ENCODE measurements at places on chromosomes 2 and 18.

GRCh38 chr2:10317646-10318045 is 14.9 kb downstream of the HPCAL1 start:
- no peak for DNase-seq

DNA sequence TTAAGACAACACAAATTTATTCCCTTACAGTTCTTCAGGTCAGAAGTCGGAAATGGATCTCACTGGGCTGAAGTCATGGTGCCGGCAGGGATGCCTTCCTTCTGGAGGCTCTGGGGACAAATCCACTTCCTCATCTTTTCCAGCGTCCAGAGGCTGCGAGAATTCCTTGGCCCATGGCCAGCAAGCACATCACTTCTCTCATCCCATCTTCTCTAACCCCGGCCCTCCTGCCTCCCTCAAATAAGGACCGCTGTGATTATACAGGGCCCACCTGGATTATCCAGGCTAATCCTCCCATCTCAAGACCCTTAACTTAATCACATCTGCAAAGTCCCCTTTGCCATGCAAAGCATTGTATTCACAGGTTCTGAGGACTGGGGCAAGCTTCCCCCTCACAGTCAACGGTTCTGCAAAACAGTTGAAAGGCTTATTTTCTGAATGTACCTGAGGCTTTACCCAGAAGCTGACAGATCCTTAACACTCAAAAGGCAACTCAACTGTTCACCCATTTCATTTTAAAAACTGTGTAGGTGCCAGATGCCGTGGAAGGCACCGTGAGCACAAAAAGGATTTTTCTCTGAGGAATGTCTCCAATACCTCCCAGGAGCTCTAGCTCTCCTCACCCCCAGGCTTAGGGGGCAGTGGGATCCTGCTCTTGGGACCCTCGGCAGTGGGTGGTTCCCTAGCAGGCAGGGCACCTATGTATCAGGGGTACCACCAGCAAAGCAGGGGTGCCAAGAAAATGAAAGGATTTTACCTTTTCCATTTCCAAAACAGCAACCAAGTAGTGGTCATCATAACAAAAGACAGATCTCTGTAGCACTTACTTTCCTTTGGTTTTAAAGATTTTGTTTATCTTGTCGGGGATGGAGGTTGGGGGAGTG is 84.0 kb downstream of the KCTD1 start:
- no peak for DNase-seq

GRCh38 chr18:42480441-42480840 is 525.4 kb downstream of the PIK3C3 start:
- no peak for DNase-seq

- DNase-seq = no peak
These were observed 52.4 kb downstream of the TNS1 start for GRCh38 chr2:217950401-217950871.

DNA sequence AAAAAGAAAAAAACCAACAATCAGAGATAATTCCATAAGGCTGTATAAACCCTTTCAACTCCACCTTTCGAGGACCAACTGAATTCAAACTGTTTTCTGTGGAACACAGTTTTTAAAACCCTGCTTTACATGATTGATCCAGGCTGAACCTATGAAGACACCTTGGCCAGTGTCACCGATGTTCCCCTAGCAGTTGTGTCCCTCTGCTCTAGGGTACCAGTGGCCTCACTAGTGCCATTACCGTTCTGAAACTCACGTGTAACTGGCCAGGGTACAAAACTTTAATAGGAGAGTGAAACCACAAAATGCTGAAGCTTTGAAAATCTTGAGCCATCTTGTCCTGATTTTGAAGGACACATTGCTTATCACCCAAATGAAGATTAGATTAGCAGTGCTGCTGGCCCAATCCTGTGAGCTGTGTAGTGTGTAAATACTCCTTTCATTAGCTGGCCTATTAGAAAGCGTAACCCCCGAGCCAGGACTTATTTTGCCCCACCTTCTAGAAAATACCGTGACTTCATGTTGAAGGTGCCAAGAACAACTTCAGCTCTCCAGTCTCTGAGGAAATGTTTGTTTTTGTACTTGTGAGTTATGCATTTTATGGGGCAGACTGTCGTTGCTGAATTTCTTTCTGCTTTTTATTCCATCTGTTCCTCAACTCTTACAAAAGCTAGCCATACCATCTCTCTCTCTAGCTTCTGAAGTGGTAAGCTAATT is 147.8 kb upstream of the MAP3K20 start:
- no peak for DNase-seq

DNA sequence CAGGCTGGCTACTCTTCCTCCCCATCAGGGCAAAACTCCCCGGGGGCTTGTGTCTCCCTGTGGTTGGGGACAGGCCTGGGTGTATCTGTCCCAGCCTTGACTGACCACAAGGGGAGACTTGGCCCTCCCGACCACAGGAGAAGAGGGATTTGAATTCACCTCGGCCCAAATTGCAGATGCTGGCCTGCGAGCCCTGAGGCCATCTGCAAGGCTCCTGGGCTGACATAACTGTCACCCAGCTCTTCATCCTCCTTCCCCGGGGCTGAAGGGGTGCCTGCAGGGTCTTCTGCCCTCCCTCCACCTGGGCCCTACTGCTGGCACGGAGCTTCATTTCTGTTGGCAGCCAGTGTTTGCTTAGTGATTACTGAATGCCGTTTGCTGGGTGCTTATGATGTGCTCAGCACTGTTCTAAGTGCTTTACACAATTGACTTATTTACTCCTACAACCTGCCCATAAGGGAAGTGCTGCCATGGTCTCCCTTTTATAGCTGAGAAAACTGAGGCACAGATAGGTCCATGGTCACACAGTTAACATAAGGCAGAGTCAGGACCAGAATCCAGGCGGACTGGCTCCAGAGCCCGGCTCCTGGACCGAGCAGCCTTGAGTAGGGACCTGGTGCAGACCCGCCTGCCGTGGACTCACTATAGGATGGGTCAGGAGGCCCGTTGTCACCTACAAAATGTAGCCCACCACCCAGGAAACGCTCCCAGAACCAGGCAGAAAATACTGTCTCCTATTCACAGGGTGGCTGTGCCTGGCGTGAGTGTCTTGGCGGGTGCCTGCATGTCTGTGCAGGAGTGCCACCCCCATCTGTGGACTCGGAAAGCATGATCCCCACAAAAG is 18.9 kb downstream of the STEAP3 start:
- DNase-seq = no peak

DNA sequence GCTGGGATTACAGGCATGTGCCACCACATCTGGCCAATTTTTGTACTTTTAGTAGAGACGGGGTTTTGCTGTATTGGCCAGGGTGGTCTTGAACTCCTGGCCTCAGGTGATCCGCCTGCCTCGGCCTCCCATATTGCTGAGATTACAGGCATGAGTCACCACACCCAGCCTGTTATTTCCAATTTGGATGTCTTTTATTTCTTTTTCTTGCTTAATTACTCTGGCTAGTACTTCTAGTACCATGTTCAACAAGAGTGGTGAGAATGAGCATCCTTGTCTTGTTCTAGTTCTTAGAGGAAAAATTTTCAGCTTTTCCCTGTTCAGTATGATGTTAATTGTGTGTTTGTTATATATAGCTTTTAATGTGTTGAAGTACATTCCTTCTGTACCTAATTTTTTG is 23.4 kb downstream of the CCDC138 start:
- DNase-seq = no peak

DNA sequence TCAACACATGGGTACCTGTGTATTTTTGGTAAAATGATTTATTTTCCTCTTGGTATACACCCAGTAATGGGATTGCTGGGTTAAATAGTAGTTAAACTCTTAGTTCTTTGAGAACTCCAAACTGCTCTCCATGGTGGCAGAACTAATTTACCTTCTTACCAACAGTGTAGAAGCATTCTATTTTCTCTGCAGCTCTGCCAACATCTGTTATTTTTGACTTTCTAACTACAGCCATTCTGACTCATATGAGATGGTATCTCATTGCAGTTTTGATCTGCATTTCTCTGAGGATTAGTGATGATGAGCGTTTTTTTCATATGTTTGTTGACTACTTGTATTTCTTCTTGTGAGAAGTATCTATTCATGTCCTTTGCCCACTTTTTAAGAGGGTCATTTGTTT is 180.6 kb downstream of the FSIP2 start:
- DNase-seq = no peak

GRCh38 chr18:12968115-12968514 is 20.3 kb downstream of the SEH1L start:
- no peak for DNase-seq
